GM03348 (cell line): ENCODE measurements at places on chromosomes 7 and 10.

GRCh38 chr7:131471250-131472004, 85.0 kb downstream of the PODXL start:
- DNase-seq, result no peak

GRCh38 chr7:18003286-18003994, 24.2 kb downstream of the PRPS1L1 start:
- no peak for DNase-seq

DNA sequence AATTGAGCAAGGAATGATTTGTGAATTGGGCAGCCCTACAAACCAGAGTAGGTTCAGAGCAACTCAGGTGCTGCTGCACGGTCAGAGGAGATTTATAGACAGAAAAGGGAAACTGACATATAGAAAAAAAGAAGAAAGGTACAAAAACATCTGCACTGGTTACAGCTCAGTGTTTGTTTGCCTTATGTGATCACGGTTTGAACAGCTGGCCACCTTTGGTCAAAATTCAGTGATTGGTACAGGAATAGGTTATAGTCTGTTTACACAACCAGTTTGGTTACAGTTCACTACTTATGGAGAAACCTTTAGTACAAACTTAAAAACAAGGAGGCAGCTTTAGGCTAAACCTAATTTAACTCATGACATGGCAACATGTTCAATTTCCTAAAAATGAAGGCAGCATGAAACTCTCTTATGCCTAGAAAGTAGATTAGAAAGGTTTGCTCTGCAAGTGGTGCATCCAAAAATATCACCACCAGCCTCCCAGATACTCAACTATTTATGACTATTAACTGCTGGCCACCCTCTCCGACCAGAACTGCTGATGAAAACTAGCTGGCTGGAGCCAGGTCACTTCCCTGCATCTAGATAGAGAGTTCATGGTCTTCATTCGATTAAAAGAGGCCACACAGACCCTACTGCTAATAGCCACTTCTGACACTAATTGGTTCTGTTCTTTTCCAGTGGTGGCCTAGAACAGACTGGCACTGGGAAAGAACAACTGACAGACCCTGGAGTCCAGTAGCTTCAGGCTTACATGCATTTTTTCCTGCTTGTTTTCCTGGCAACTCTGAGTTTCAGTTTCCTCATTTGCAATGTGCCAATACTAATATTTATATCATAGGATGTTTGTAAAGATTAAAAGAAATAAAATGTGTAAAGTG, 548.0 kb downstream of the CCSER2 start:
- DNase-seq, result no peak

DNA sequence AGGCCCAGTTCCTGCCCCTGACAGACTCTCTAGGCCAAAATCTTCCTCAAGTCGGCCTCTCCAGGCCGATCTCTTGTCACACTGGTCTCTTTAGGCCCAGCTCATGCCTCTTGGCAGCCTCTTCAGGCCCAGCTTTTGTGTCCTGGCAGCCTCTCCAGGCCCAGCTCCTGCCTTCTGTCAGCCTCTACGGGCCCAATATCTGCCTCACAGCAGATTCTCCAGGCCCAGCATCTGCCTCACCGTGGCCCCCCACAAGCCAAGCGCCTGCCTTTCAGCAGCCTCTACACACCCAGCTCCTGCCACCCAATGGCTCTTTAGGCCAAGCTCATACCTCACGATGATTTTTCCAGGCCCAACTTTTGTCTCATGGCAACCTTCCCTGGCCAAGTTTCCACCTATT, 33.0 kb upstream of the VKORC1L1 start:
- no peak for DNase-seq

- peak; percentile 15 for DNase-seq
Observed at GRCh38 chr7:23468526-23469149, 1.7 kb downstream of the IGF2BP3 start.

DNA sequence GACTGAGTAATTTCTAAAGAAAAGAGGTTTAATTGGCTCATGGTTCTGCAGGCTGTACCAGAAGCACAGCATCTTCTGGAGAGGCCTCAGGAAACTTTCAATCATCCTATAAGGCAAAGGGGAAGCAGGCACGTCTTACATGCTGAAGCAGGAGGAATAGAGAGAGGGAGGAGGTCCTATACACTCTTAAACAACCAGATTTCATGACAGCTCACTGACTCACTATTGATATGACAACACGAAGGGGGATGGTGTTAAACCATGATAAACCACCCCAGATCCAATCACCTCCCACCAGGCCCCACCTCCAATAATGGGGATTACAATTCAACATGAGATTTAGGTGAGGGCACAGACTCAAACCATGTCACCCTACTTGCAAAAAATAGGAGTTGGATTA, 201.5 kb downstream of the CDK14 start:
- DNase-seq, result no peak

DNA sequence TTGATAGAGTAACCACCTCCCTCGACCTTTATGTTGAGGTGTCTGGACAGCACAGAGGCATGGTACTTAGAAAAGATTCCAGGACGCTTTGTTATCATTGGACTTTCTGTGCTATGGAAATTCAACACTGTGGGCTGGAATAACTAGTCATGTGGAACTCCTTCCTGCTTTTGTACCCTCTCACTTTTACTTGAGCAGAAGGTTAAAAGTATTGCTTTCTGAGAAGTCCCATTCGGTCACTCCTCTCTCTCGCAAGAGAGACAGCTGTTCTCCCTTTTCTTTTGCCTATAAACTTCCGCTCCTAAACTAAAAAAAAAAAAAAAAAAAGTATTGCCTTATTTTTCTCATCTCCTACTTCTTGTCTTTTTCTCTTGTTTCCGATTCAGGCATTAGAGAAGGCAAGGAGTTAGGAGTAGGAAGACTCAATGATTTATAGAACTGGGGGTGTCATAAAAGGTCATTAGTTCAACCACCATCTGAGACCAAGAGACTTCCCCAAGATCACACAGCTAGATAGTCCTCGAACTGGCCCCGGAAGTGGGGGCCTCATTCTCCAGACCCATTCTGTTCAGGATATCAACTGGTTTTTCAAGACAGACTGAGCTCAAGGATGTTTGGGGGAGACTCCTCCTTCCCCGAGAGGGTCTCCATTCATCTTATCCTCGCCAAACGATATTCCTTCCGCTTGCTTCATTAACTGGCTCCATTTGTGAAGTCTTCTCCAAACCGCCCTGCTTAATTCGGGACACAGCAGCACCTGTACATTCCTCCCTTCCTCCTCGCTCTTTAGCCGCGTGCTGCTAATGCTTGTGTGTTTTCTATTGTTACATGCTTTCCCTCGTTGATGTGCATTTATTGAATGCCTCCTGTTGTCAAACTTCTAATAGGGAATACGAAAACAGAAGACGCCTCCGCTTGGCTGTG, 995 bp upstream of the INPP5F start:
- peak; percentile 38 for DNase-seq

DNA sequence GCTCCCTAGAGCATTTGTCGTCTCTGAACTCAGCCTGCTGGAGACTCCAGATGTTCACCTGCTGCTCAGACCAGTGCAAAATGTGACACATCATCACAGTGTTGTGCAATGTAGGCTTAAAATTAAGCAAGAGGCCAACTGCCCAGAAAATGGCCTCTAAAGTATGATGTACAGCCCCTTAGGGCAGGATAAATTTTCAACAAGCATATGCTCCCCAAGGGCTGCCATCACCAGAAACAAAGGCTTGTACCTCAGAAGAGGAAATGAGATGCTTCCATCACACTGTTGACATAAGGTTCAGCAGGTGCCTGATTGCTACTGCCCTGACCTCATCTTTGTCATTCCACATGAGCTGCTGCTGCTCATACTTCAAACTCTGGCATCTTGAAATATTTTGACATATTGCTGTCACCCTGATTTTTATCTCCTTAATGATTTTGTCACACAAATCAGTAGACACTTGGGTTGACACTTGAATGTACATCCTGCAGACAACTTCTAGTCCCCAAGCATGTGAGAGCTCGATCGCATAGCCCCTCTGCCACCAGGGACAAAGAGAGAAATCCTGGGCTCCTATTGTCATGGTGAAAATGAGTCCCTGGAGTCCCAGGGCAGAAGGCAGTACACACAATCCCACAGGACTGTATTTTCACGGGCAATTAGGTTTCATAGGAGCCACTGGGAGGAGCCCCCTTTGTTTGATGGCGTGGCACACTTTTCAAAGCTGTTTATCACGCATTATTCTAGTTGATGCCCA, 219.7 kb upstream of the STK17A start:
- DNase-seq, result no peak

DNA sequence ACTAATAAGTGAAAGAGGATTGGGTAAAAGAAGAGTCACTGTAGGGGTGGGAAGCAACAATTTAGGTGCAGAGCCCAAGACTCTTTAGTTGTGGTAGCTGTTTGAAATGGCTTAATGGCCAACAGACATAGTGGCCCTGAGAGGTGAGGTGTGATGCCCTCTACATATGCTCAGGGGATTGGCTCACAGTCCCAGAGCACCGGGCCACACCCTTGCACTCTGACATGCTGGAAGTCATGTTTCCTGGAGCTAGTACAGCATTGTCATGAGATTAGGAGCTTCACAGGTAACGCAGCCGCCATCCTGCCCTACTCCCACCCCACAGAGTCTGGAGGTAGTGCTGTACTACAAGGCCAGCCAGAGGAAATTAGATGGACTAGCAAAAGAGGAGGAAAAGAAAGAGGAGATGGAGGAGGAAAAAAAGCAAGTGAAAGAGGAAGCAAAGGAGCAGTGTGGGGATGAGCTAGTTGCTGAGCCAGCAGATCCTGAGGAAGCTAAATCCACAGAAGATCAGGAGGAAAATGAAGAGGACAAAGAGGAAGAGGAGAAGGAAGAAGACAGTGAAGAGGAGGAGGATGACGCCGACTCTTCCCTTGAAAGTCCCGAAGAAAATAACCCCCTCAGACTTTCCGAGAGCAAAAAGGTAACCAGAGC, 14.8 kb upstream of the FLNC start:
- DNase-seq, result no peak

- no peak for DNase-seq
Observed at GRCh38 chr10:90579602-90580242, 278.1 kb downstream of the HTR7 start.
